ENCODE measurements at places on chromosomes 3 and 15.

- DNase-seq = no peak
These were observed 898 bp downstream of the SMAD3 start for GRCh38 chr15:67066041-67066958.

DNA sequence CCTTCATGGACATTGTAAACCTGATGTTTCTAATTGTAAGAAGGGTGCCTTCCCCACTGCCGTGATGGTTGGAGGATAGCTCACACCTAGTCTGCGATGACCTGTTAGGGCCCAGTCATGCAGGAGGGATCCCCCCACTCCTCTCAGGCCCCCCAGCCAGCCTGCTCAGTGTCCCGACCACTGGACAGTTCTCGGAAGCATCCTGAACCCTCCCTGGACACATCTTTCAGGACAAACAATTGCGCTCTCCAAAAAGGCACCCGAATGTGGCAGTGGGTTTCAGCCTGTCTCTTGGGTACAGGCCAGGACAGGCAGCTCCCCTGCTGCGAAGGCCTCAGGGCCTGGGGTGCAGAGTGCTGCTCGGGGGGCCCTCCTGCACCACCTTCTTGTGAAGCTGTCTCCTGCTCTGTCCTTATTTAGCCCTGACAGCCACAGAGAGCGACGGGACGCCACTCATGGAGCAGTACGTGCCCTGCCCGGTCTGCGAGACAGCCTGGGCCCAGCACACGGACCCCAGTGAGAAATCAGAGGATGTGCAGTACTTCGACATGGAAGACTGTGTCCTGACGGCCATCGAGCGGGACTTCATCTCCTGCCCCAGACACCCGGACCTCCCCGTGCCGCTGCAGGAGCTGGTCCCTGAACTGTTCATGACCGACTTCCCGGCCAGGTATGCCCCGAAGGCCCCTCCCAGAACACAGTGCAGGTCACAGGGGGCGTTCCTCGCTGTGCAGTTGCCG, 132.3 kb downstream of the LRRK1 start:
- no peak for DNase-seq

GRCh38 chr15:73355612-73356265, 13.0 kb downstream of the HCN4 start:
- no peak for DNase-seq

DNA sequence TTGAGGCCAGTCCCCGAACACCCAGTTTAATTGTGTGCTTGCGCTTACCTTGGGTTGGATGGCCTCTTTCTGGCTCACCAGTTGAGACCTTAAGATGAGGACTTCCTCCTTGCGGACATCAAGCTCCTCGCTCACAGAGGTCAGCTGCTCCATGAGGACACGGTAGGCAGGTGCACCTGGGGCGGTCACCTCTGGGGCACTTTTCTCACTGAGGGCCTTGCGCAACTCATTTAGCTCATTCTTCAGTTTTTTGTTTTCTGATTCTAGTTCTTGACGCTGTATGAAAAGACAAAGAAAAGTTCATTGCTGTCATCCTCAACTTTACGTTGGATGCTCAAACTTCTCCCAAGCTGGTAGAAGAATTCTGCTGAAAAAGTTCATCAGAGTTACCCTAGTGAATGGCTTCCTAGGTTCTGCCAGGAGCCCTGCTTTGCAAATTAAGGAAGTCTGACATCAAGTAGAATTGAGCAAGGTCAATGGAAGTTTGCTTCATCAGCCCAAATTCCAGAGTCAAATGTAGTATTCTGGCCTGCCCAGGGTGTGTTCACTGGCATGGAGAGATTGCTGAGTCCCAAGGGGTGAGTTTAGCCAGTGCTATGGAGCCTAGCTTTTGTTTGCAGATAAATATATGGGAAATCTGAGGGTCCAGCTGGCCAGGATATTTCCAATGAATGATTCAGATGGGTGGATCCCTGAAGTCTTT, 55.8 kb upstream of the MYO5C start:
- peak; percentile 30 for DNase-seq

GRCh38 chr3:161745741-161746140, 249.1 kb downstream of the OTOL1 start:
- DNase-seq = no peak

- DNase-seq = no peak
These were observed 195.3 kb downstream of the ITPR1 start for GRCh38 chr3:4688411-4688810.

GRCh38 chr3:69914395-69914794, 85.1 kb upstream of the SAMMSON start:
- DNase-seq = peak; percentile 99

GRCh38 chr3:110077093-110077492, 739.7 kb upstream of the DPPA4 start:
- DNase-seq = no peak

DNA sequence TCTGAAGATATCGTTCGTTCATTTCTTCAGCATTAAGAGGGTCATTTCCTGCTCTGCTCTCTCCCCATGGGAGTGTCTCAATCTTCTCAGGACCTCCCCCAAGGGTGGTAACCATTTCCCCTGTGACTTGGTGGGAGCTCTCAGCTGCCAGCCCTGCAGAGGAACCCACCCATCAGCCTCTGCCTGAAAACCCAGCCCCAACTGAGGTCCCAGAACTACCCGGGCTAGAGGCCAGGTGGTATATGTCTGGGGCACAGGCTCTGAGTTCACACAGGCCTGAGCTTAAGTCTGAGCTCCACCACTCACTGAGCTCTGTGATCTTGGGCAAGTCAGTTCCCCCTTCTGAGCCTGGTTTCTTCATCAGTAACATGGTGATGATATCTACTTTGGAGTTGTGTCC, 10.0 kb upstream of the ATP2B2 start:
- no peak for DNase-seq

- no peak for DNase-seq
These were observed 48.0 kb upstream of the UMPS start for GRCh38 chr3:124682263-124682662.

GRCh38 chr15:85305050-85305449, 75.4 kb upstream of the AKAP13 start:
- no peak for DNase-seq

DNA sequence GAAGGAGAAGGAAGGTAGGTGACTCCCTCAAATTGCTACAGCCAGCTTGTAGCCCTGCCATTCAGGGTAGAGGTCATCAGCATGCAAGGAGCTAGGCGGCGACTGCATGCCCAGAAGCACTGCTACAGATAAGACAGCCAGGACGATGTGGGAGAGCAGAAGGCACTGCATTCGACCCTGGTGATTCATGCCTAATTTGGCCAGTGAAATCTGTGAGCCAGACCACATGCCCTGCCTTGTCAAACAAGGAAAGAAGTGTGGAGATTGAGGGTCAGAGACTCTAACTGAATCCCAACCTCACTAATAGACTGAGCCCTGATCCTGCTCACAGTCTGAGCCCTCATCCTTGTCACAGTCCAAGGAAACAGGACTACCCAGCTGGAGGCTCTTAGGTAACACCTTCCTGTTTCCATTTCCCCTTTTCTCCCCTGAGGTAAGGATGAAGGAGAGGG, 86.6 kb downstream of the LINGO1 start:
- DNase-seq = peak; percentile 76

- peak; percentile 81 for DNase-seq
These were observed 37.2 kb downstream of the SSUH2 start for GRCh38 chr3:8607234-8608040.

DNA sequence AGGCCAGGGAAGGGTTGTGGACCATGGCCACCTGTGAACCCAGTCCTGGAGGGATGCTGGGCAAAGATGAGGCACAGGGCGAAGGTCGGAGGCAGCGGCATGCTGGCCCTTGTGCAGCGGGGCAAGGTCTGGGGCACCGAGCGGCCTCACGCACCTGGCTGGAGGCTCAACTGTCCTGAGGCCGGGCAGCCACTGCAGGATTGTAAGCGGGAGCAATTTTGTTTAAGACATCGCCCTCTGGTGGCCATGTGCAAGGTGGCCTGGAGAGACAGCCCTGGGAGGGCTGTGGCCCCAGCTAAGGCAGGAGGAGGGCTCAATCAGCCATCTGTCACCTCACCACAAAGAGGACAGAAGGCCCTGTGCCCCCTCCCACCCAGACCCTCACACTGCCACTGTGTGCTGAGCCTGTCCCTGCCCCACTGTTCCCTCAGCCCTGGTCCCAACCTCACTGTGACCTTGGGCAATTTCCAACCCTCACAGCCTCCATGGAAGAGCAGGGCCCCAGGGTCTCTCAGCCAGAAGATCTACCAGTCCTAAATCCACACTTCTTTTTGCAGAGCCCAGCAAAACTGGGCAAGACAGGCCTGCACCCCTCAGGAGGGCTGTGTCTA, 46.2 kb downstream of the TPRA1 start:
- DNase-seq = peak; percentile 73

DNA sequence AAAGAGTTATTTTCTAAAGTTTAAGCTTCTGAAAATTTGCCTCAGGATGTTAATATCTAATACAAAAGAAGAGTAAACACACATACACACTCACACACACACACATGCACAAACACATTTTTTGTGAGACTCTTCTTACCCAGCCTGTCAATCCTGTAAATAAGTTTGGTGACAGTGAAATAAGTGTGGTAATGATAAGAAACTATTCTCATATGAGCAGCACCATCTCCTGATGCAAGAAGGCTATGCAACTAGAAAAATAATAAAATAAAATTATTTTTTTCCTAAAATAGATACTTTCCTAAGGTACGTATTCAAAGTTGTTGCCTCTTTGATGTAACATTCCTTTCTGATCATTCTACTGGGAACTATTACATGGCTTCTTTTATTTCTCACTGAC, 155.1 kb downstream of the MECOM start:
- DNase-seq = no peak

- no peak for DNase-seq
These were observed 24.4 kb downstream of the PCSK6 start for GRCh38 chr15:101464999-101465669.

GRCh38 chr3:140442621-140443020, 235.2 kb upstream of the TRIM42 start:
- DNase-seq = no peak

GRCh38 chr3:5972586-5972985, 785.1 kb downstream of the EDEM1 start:
- DNase-seq = no peak

GRCh38 chr3:28951772-28952556, 328.9 kb upstream of the RBMS3 start:
- peak; percentile 10 for DNase-seq

DNA sequence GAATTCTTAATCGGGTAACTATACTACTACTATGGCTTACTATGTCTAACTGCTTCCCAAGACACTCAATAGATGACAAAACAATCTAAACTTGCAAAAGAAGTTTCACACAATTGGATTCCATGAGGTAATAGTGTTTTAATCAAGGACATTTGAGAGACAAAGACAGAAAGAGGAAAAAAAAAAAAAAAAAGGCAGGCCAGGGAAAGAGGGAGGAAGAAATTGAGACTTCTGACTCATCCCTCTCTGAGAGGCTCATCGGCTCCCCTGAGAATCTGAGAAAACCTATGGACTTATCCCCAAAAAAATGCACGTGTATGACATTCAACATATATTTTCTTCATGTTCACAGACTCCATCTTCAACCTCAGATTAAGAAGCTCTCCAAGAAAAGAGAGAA, 61.0 kb downstream of the SCAPER start:
- DNase-seq = peak; percentile 27

GRCh38 chr3:46068501-46068900, 41.2 kb upstream of the XCR1 start:
- no peak for DNase-seq

GRCh38 chr3:48301800-48302166, 31.7 kb downstream of the SPINK8 start:
- peak; percentile 59 for DNase-seq

GRCh38 chr3:114274929-114275328, 18.9 kb upstream of the TIGIT start:
- peak; percentile 55 for DNase-seq

DNA sequence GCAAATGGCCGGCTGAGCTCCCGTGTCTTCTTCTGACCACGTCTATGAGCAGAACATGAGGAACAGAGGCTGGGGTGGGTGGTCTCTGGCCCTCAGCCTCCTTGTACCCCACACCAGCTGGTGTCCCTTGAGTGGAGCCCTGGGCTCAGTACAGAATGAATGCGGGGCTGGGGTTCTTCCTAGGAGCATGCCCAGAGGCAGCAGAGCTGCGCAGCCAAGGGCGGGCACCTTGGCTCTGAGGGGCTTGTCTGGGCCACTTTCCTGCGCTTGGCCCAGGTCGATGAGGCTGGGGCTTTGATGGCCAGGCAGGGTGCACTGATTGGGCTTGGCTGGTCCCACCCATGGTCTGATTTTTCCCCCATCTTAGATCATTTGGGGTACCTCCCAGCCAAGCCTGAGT, 6.4 kb downstream of the SCN5A start:
- DNase-seq = no peak

DNA sequence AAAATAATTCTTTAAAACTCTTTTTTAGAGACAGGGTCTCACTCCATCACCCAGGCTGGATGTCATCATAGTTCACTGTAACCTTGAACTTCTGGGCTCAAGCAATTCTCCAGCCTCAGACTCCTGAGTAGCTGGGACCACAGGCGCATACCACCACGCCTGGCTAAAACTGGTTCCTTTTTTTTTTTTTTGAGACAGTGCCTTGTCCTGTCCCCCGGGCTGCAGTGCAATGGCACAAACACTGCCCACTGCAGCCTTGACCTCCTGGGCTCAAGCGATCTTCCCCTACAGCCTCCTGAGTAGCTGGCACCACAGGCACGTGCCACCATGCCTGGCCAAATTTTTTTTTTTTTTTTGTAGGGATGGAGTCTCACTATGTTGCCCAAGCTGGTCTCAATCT, 23.7 kb upstream of the FURIN start:
- no peak for DNase-seq

DNA sequence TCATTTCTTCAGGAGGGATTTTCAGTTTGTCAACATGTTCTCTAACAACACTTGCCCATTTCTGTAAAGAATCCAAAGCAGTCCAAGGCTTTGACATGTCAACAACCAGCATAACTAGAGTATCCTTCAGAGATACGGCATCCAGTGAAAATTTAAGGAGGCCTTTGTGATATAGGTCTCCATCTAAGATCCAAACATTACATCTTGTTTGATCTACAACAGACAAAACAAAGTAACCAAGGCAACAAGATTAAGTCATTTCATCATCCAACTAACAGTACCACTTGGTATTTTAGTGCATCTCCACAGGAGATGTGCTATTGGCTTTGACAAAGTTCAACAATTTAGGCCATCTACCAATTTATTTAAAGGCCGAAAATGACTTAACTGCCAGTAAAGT, 25.8 kb downstream of the DYNC1LI1 start:
- DNase-seq = no peak

GRCh38 chr3:42745776-42746454, 27.1 kb downstream of the CCDC13 start:
- no peak for DNase-seq

DNA sequence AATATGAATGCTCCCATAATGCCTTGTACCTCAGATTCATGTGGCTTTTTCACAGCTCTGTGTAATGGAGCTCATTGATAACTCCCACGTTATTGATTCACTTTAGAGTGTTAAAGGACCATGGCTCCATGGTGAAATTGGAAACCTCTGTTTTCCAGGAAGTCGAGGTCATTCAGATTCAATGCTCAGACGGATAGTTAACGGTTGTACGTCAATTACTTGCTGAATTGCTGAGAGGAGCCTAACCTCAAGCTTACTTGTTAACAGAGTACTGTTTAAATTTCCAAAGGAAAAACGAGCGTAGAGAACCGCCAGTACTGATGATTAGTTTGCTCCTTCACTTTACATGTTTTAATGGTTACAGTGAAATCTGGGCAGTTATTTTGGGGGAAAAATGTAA, 11.1 kb downstream of the ABHD17C start:
- DNase-seq = no peak

GRCh38 chr3:134318166-134318565, 56.1 kb downstream of the AMOTL2 start:
- DNase-seq = no peak

All from epithelial cell of esophagus (primary cell).